Nasal cavity respiratory epithelium epithelial cell of viscerocranial mucosa (primary cell): ENCODE measurements at places on chromosomes 2 and 18. TPM values are rescaled to one million over a fixed set of nuclear protein-coding genes. Genes with fewer than 3 reads are reported as not detected.

ZSWIM2 gene
- total RNA-seq = not detected in 2 replicates

CCBE1 gene
- total RNA-seq = 0.28 and 2.1 TPM in 2 replicates

FKBP7 gene
- total RNA-seq = 0.68 and 4.0 TPM in 2 replicates

CAVIN2 gene
- 2.1 and 9.3 TPM in 2 replicates for total RNA-seq

RUFY4 gene
- not detected in 2 replicates for total RNA-seq

CTAGE1 gene
- under 0.01 TPM in 1 of 2 replicates, not detected in the other for total RNA-seq

RESP18 gene
- total RNA-seq = not detected in 2 replicates

ERICH2 gene
- total RNA-seq = 1.7 and 2.9 TPM in 2 replicates

BIRC6 gene
- total RNA-seq = 103 and 183 TPM in 2 replicates

SPR gene
- 10.6 and 24.2 TPM in 2 replicates for total RNA-seq

LTBP1 gene
- 7.9 and 44.0 TPM in 2 replicates for total RNA-seq
